ENCODE measurements at places on chromosomes 1 and 21.

- no peak for DNase-seq
Measured at GRCh38 chr1:204249736-204250427, 36.1 kb upstream of the GOLT1A start.

- no peak for DNase-seq
Measured at GRCh38 chr1:31860581-31860980, 44.8 kb upstream of the SPOCD1 start.

DNA sequence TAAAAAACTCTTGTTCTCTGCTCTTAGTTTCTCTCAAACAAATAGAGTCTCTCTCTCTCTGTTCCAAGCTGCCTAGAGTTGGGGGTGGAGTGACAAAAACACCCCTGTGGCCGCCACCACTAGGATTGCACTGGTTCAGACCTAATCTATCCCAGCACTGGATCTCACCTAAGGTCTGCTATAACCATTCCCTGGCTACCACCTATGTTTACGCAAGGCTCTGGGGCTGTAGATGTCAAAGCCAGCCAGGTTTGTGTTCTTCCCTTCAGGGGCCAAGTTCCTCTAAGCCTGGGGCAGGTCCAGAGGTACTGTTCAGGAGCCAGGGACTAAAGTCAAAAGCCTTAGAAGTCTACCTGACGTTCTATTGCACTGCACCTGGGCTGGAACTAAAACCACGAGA lies 12.8 kb upstream of the CYP2J2 start:
- no peak for DNase-seq

DNA sequence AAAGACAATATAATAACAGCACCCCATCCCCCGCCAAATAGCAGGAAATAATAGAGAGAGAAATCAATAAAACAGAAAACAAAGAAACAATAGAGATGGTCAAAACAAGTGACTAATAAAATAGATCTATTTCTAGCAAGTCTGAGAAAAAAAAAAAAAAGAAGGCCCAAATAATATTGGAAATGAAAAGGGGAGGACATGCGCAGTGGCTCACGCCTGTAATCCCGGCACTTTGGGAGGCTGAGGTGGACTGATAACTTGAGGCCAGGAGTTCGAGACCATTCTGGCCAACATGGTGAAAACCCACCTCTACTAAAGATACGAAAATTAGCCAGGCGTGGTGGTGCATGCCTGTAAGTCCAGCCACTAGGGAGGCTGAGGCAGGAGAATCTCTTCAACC lies 18.5 kb upstream of the HCRTR1 start:
- DNase-seq = no peak

- no peak for DNase-seq
Measured at GRCh38 chr21:37551993-37552355, 185.4 kb downstream of the DYRK1A start.

DNA sequence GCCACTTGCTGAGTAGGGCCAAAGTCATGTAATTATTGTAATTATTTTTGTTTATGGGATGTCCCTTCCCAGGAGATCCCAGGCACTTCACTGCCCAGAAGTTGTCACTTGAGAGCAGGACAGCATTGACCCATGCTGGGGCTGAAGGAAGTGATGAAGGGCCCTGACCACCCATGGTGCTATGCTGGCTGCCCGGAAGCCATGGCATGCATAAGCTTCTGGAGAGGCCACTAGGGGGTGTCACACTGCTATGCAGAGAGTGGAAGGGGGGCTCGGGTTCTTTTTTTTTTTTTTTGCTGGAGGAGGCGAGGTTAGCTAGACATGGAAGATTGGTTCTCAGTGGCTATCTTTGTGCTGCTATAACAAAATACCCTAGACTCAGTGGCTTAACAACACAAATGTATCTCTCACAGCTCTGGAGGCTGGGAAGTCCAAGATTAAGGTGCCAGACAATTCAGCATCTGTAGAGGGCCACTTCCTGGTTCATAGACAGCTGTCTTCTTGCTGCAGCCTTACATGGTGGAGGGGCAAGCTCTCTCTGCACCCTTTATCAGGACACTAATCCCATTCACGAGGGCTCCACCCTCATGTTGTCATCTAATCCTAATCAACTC lies 84.9 kb downstream of the CNIH3 start:
- DNase-seq = no peak

GRCh38 chr1:14625996-14626395 lies 27.5 kb downstream of the KAZN start:
- no peak for DNase-seq

- DNase-seq = no peak
Measured at GRCh38 chr1:183417772-183418491, at the start of gene NMNAT2. Gene NMNAT2, minus strand, starts transcription at chr1:183418380. Its CDS starts 113 bp downstream, at chr1:183418267.

GRCh38 chr1:1083416-1084371 lies 9.6 kb upstream of the RNF223 start:
- DNase-seq = no peak

GRCh38 chr21:42560517-42561179 lies 47.0 kb downstream of the SLC37A1 start:
- no peak for DNase-seq

GRCh38 chr1:214920337-214920736 lies 162.2 kb upstream of the KCNK2 start:
- DNase-seq = no peak

Measured in T follicular helper cell (primary cell).